Fibroblast of villous mesenchyme (primary cell): ENCODE measurements at places on chromosomes 6 and 20. TPM values are rescaled to one million over a fixed set of nuclear protein-coding genes. Genes with fewer than 3 reads are reported as not detected.

GRCh38 chr20:38108986-38109541, 56.0 kb downstream of the TGM2 start:
- DNase-seq, result peak; percentile 99

DNA sequence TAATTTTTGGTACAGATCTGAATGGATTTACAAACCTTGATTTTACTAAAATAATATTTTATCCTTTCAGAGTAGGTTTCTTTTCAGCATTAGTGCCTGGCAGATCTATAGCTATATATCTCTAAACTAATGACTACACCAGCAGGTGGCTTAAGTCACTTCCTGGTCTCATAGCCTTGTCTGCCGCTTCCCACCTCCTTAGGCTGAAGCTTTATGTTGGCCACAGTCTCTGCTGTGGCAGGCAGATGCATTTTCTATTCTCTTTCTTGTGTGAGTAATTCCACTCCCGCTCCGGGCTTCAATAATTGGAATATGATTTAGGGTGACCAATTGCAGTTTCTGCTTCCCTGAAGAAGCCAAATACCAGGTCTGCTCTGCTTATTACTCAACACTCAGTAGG, 226.8 kb upstream of the HS3ST5 start:
- DNase-seq, result no peak

GRCh38 chr6:3292431-3293197, 33.9 kb downstream of the PSMG4 start:
- DNase-seq, result no peak

Gene SMIM26
- total RNA-seq, result 44.0 and 57.3 TPM in 2 replicates

DNA sequence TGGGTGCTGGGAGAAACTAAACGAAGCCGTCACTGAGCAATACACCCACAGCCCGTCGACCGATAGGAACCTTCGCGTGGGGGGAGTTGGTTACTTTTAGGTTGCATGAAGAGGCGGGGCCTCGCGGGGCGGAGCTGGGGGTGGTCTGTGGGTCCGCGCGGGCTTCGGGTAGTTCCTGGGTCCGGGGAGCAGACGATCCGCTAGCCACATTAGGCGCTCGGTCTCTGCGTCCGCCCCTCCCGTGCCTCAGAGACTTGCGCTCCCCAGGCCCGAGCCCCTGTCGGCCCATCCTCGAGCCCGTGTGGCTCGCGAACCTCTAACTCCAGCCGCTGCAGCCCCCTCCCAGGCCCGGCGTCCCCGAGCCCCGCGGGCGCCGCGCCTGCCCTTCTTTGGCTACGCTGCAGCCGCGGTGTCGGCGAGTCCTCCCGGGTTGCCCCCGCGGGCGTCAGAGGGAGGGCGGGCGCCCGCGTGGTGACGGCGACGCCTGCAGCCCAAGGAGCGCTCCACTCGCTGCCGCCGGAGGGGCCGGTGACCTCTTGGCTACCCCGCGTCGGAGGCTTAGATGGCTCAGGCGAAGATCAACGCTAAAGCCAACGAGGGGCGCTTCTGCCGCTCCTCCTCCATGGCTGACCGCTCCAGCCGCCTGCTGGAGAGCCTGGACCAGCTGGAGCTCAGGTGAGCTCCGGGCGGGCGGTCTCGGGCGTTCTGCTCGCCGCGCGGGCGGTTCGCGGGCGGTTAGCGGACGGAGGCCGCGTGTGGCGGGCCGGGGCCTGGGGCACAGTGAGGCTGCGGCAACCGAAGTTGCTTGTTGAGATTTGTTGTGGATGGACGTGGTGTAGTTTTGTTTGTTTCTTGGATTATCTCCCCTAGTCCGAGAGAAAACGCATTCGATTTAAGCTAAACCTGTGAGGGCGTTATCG, at the start of gene BAG2:
Gene BAG2 (plus strand): TSS at position 191 of the 920 bp plus-strand sequence. CDS start 372 bp downstream, at position 563.
- peak; percentile 93 for DNase-seq

DNA sequence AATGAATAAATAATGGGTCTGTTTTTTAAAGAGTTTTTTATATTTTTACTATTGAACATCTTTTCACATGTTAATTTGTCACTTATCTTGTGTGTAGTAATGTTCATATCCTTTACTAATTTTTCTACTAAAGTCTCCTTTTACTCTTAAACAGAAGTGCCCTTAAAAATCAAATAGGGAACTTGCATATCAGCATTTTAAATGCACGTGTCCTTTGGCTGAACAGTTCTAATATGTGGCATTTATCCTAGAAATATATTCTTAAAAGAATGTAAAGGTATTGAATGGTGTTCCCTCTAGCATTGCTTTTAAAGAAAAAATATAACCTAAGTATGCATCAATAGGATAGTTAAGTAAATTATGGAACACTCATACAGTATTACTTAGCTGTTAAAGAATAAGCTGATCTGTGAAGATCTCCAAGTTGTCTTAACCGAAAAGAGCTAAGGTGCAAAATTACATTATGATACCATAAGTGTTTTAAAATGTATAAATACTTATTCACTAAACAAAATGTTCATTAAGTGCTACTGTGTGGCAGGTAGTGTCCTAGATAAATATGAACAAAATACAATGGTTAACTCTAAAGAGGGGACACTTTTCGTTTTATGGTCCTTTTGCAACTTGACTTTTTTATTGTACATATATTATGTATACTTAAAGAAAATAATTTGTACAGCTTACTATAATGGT, 631 bp upstream of the PGBD1 start:
- DNase-seq, result no peak

DNA sequence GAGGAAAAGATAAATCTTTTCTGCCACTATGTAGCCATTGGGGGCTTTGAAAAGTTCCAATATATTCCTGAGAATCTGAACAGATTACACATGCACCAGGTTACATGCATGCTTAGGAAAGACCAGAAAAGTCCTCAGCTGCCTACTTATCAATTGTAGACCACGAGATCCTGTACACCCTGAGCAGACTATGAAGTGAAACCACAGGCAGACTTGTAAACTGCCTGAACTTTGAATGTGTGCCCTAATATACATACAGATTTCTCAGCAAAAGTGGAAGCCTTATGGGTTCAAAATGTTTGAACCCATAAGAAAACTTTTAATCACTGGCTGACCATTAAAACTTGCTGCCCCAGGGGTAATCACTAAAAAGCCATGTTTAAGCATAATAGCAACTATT, 273.5 kb upstream of the RUNX2 start:
- peak; percentile 73 for DNase-seq

DNA sequence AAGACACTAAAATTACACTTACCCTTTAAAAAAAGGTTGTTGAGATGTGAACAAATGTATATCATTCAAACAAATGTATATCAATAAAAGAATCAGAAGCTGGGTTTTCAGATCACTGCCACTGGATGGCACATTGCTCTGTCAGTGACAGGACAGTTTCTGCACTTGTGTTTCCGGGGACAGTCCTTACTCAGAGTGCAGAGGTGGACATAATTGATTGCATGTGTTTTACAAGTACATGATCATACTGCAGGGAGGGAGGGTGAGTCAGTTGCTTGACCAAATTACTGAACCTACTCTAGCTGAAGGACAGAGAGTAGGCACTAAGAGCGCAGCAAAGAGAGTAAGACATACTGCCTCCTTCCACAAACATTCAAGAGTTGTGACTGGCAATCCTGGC, 302.3 kb downstream of the TENT5A start:
- DNase-seq, result peak; percentile 43

DNA sequence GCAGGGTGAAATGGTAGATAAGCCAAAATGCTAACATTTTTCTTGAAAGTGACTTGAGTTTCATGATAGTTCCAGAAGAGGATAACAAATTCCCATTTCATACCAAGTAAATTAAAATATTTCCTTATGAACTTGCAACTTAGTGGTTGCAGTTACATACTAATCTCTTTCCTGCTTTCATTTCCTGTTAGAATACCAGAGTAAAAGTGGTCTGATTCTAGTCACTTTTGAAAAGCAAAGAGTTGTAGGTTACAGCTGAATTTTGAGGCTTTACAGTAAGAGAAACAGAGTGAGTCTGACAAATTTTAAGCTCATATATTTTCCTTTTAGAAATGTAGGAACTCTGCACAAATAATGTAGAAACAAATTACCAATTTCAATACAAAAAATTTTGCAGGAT, 117.4 kb downstream of the ZFAND3 start:
- DNase-seq, result no peak

Gene SALL4
- 0.43 and 0.97 TPM in 2 replicates for total RNA-seq

Gene ADGRB3
- total RNA-seq, result under 0.01 and 0.32 TPM in 2 replicates

- no peak for DNase-seq
Observed at GRCh38 chr20:62891111-62891510, 29.5 kb upstream of the TCFL5 start.

DNA sequence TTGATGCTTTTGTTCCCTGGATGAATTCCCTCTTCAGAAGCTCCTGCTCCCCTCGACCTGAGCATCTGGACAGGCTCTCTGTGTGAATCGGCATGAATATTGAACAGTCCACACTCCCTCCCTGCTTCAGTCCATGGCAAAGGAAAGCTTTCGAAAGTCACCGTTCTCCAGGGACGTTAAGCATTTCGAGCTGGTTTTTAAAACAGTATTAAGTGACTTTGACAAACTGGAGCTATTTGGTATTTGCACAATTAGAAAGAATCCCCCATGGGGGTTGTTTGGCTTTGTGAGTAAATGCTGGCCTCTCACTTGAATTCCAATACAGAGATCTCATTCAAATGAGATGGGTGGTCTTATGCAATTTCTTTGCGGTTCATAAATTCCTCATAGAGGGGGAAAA, 85.3 kb upstream of the TIAM2 start:
- DNase-seq, result no peak

GRCh38 chr6:112883095-112883494, 536.0 kb downstream of the RFPL4B start:
- no peak for DNase-seq

Gene GJA1
- total RNA-seq, result 512 and 834 TPM in 2 replicates

Gene APOM
- total RNA-seq, result 0.43 and 0.97 TPM in 2 replicates

- DNase-seq, result peak; percentile 91
Observed at GRCh38 chr20:2946988-2947961, 74.0 kb downstream of the PTPRA start.

GRCh38 chr6:41801380-41801779, 13.9 kb downstream of the TOMM6 start:
- peak; percentile 18 for DNase-seq

Gene SLC22A16
- total RNA-seq, result not detected in 2 replicates

DNA sequence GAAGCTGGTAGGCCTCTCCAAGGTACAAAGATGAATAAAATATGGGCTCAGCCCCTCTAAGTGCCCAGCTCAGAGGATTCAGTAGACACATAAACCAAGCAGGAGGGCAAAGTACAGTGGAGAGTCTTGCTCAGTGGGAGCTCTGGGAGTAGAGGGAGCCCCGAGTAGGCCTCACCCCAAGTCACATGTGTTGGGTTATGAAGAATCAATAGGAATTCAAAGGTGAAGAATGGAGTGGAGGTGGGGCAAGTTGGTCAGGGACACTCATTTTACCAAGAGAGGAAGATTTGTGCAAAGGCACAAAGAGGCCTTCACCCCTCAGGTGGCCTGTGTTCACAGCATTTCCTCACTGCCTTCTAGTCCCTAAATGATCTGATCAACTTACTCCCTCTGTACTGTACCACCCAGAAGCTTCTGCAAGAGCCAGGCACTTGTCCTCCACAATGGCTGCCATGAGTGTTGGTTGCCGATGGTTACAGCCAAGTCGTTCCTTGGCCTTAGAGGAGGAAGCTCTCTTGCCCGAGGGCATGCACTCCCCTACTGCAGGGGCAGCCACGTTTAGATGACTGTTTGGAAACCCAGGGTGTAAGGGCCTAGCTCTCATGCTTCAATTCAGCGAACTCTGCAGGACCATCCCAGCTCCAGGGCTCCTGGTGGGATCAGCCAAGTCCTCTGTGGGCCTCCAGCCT, 6.7 kb upstream of the CDKN1A start:
- DNase-seq, result no peak

Gene HCRTR2
- total RNA-seq, result not detected in 2 replicates

GRCh38 chr6:39295611-39296011, 18.6 kb downstream of the KCNK17 start:
- no peak for DNase-seq

GRCh38 chr6:160775792-160776580, 73.9 kb downstream of the PLG start:
- no peak for DNase-seq

DNA sequence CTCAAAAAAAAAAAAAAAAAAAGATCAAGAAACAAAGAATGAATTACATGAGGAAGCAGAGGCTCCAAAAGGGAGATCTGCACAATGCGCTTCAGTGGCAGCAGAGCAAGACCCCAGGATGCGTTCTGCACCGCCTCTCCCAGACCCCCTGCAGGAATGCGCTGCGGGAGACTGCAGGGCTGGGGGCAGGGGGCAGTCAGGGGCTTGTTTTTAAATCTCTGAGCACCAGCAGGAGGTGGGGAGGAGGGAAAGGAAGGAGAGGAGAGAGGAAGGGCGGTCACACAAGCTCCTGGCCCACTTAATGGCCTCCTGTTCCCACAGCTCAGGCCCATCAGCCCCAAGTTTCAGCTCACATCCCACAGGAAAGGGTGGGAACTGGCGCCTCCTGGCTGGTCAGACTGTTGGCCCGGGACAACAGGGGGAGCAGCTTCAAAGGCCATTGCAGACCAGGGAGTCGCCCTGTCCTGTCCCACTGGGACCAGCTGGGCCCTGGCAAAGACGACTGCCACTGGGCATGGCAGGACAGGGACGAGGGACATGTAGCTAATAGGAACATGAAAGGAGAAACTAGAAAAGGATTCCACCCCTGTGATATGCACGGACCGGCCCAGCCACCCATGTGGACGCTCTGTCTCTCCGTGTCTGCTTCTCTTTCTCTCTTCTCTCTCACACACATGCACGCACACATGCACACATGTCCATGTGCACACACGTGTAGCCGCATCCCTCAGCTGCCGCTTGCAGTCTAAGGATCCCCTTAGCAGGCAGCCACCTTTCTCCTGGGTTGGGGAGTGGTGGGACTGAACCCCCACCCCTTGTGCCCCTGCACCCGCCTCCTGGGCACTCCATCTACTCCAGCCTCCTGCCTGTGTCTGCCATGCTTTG, 34.7 kb downstream of the TFEB start:
- no peak for DNase-seq

DNA sequence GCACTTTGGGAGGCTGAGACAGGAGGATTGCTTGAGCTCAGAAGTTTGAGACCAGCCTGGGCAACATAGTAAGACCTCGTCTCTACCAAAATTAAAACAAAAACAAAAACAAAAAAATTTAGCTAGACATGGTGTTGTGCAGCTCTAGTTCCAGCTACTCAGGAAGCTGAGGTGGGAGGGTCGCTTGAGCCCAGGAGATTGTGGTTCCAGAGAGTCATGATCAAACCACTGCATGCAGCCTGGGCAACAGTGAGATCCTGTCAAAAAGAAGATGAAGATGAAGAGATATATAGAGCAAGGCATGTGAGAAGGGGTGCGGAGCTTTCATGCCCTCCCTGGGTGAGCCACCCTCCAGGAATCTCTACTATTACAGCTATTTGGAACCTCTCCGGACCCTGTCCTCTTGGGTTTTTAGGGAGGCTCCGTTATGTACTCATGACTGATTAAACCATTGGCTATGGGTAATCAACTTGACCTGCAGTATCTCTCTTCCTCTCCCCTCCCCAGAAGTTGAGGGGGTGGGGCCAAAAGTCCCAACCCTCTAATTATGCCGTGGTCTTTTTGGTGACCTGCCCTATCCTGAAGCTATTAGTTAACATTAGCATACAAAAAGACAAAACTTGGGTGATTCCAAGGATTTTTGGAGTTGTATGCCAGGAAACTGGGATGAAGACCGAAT, 9.0 kb downstream of the POLH start:
- DNase-seq, result no peak

Gene SOBP
- total RNA-seq, result 1.3 and 1.9 TPM in 2 replicates
